Skeletal muscle tissue (tissue), 5 donors: ENCODE measurements at places on chromosomes 13 and 19. TPM values are rescaled to one million over a fixed set of nuclear protein-coding genes. Genes with fewer than 3 reads are reported as not detected.

The SIGLEC8 gene
- total RNA-seq, result 0.52 TPM

The C1QTNF9 gene
- total RNA-seq, result 2.6 TPM

The PRODH2 gene
- total RNA-seq, result not detected

The ADGRE2 gene
- total RNA-seq, result under 0.01 TPM

The CDC16 gene
- 64.2 TPM for total RNA-seq

The PTGER1 gene
- not detected for total RNA-seq

The MUC16 gene
- total RNA-seq, result not detected

The SEMA6B gene
- total RNA-seq, result 11.5 TPM

The WIZ gene
- 3.7 TPM for total RNA-seq

The IFNL1 gene
- total RNA-seq, result not detected

The ZNF723 gene
- total RNA-seq, result not detected

The CD79A gene
- 1.0 TPM for total RNA-seq

The PRSS57 gene
- total RNA-seq, result not detected

The PRKD2 gene
- 13.6 TPM for total RNA-seq

The CDX2 gene
- total RNA-seq, result not detected

The CGB1 gene
- not detected for total RNA-seq

The DCLK1 gene
- 92.9 TPM for total RNA-seq

The ACP4 gene
- total RNA-seq, result not detected

The MYBPC2 gene
- 119 TPM for total RNA-seq

The THAP8 gene
- total RNA-seq, result 2.1 TPM

The HSH2D gene
- total RNA-seq, result 0.52 TPM

The SETDB2 gene
- total RNA-seq, result 6.8 TPM

The ZNF846 gene
- 15.1 TPM for total RNA-seq

The RASA3 gene
- total RNA-seq, result 14.1 TPM

The TEX101 gene
- total RNA-seq, result not detected

The GSX1 gene
- total RNA-seq, result not detected

The SSBP4 gene
- total RNA-seq, result 79.3 TPM

The KLK13 gene
- not detected for total RNA-seq

The ELL gene
- total RNA-seq, result 24.5 TPM

The ZNF57 gene
- total RNA-seq, result 4.2 TPM

The BEST2 gene
- not detected for total RNA-seq

The ZNF155 gene
- total RNA-seq, result 13.0 TPM

The PTH2 gene
- total RNA-seq, result not detected

The ZSCAN4 gene
- not detected for total RNA-seq
